ENCODE measurements at places on chromosomes 3 and 15.

DNA sequence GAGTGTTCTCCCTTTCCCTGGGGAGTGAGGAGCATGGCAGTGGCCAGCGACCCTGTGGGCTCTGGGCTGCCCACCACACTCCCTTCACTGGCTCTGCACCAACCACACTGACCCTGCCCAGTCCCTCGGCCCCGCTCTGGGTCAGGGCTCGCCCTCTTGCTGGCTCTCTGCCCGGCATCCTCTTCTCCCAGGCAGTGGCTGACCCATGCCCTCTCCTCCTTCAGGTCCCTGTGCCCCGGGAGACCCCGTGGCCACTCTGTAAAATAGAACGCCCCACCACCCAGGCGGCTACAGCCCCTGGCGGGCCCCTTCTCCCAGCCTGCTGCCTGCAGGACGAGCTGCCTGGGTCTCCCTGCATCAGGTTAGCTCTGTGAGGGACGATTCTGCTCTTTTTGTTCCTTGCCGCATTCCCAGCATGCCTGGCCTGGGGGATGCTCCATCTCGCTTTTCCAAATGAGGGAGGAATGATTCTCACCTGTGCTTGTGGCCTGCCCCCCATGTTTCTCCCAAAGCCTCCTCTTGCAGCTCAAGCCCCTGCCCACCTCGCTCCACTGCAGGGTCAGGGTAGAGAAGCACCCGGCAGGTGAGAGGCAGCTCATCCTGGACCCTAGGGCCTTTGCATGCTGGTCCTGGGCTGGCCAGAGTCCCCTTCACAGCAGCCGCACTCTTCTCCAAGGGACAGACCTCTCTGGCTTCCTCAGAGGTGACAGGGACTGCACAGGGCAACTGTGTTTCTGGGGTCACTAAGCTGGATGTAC lies 14.5 kb upstream of the CFAP100 start:
- no peak for DNase-seq

- DNase-seq = no peak
Observed at GRCh38 chr15:70289191-70289955, 191.7 kb upstream of the TLE3 start.

GRCh38 chr3:111610612-111611054 lies 15.5 kb upstream of the ZBED2 start:
- DNase-seq = peak; percentile 28

DNA sequence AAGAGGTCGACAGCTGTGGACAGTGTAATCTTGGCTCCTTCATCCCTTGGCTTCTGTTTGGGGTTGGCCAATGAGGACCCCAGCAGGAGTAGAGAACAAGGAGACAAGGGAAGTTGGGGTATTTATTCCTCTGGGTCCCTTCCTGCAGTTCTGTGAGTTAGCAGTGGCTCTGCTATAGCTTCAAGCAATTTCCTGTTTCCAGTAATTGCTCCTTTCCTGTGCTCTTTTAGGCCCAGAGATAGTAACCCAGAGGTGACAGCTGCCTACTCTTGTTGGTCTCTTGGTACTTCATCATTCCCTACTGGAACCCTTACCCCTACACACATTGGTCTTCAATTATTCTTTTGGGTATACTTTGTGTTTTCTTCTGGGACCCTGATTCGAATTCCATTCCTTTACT lies 92.9 kb downstream of the NR1D2 start:
- no peak for DNase-seq

DNA sequence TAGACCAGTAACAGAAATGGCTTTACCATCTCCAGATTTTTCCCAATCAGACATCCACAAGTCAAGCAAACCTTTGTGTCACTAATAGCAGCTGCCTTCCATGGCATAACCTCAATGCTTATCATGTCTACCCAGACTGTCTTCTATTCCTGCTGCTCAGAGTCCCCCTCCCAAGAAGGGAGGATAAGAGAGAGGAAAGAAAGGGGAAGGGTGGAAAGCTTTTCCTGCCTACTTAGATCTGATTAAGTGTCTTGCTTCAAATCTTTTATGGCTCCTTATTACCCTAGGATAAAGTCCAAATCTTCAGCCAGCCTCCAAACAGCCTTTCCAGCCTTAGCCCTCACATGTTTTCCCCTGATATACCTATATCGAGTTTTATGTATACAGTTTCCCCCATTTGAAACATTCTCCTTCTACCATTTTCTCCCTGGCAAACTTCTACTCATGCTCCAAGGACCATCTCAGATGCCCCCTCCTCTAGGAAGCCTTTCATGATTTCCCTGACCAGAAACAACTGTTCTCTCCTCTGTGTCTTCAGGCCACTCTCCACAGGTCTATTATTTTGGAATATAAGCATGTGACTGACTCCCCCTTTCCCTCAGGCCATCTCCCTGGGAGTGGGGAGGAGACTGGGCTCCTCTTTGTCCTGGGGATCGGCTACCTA lies 7.9 kb upstream of the SSUH2 start:
- no peak for DNase-seq

Measured in activated naive CD4-positive, alpha-beta T cell treated with Interleukin-2 at 50 U/mL for 16 hours (primary cell).